MG63 (cell line): ENCODE measurements at places on chromosomes 1 and 21. TPM values are rescaled to one million over a fixed set of nuclear protein-coding genes. Genes with fewer than 3 reads are reported as not detected.

Gene PTPN22
- total RNA-seq, result not detected in 2 replicates

Gene CATSPER4
- not detected in 2 replicates for total RNA-seq

Gene VPS13D
- total RNA-seq, result 12.1 and 16.2 TPM in 2 replicates

Gene CRNN
- not detected in 2 replicates for total RNA-seq

Gene RNF207
- 7.8 and 7.9 TPM in 2 replicates for total RNA-seq

Gene TSPAN1
- not detected in 2 replicates for total RNA-seq

Gene SH2D2A
- not detected in 2 replicates for total RNA-seq

Gene IVL
- not detected in 2 replicates for total RNA-seq

Gene LCE1F
- not detected in 2 replicates for total RNA-seq

Gene KCND3
- 0.07 and 0.10 TPM in 2 replicates for total RNA-seq

Gene CTXND2
- total RNA-seq, result not detected in 2 replicates

Gene TNFRSF1B
- 2.5 and 3.9 TPM in 2 replicates for total RNA-seq

Gene RCSD1
- not detected in 2 replicates for total RNA-seq

DNA sequence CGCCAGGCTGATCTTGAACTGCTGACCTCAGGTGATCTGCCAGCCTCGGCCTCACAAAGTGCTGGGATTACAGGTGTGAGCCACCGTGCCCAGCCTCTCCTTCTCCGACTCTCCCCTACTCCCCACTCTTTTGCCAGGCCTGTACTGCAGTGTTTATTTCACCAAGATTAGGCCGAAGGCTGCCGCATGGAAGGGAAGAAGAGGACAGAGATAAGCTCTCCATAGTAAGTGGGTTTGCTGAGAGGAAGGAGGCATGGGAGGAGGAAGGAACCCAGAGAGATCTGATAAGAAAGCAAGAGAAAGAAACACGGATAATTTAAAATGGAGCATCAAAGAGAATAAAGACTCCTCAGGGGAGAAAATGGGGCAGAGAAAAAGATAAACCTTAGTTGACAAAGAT is 8.7 kb downstream of the PTCH2 start:
- no peak for DNase-seq

DNA sequence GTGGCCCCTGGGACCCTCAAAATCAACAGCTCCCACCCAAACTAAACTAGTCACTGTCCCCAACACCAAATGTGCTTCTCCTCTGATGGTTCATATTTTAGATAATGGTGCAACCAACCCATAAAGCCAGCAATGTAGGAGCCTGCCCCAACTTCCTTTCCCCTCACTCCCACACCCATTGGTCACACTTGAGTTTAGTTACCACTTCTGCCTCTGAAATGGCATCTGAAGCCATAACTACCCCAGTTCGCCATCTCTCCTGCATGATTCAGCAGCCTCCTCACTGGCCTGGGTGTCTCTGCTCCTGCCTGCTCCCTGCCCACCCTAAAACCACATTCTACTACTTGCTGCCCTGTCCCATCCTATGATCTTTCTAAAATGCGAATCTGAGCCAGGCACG is 3.4 kb upstream of the CDCP2 start:
- no peak for DNase-seq

- DNase-seq, result no peak
These were observed 101.4 kb downstream of the TSEN15 start for GRCh38 chr1:184152974-184153373.

DNA sequence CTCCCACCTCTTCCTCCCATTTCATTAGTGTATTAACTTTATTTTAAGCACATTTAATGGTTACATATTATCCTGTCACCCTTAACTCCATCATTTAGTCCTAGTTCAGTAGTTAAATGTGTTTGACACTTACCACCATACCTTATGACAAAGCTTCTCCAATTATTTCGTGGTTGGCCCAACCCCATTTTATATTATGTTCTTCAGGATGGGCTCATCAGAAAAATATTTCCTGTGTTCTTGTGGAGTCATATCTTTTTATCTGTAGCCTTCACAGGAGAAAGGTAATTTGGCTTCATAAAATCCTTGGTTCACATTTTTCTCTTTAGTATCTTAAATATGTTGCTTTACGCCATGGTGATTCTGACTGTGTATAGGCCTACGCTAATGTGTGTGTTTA is 142.3 kb upstream of the COL6A1 start:
- no peak for DNase-seq

GRCh38 chr21:29208682-29209059 is 78.2 kb downstream of the MAP3K7CL start:
- no peak for DNase-seq

DNA sequence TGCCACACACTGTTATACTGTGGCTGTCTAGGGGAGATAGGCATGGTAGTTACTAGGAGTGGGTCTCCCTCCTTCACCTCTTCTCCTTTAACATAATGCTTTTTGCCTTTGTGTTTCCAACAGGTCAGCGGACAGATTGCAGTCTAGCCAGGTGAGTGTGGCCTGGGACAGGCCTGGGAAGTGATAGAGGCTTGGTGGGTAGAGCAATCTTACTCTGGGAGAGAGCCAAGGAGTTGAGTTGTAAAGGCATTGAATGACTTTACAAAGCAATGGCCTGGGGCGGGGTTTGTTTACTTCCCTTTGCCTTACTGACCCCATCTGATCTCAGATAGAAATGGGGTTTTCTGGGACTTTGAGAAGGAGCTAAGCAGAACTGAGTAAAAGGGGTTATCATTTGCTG is 51.0 kb upstream of the IKBKE start:
- no peak for DNase-seq

DNA sequence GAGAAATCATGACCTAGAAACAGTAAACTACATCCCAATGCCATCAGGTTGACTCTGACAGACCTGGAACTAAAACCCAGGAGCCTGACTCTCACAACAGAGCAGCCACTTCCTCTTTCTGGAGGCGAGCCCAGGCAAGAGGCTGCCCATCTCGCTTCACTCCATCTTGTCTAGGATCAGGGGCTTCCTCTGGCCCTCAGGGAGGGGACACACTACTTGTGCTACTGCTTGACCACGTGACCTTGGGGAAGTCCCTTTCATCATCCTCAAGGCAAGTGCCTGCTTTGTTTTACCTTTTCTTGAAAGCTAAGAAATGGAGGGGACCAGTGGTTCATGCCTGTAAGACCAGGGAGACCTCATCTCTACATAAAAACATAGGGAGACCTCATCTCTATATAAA is 2.6 kb upstream of the TENT5B start:
- DNase-seq, result no peak

DNA sequence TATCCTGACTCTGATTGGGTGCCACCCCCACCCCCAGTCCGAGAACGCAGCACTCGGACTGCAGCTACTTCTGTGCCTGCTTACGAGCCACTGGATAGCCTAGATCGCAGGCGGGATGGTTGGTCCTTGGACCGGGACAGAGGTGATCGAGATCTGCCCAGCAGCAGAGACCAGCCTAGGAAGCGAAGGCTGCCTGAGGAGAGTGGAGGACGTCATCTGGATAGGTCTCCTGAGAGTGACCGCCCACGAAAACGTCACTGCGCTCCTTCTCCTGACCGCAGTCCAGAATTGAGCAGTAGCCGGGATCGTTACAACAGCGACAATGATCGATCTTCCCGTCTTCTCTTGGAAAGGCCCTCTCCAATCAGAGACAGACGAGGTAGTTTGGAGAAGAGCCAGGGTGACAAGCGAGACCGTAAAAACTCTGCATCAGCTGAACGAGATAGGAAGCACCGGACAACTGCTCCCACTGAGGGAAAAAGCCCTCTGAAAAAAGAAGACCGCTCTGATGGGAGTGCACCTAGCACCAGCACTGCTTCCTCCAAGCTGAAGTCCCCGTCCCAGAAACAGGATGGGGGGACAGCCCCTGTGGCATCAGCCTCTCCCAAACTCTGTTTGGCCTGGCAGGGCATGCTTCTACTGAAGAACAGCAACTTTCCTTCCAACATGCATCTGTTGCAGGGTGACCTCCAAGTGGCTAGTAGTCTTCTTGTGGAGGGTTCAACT is 2.1 kb downstream of the RBM15 start:
- no peak for DNase-seq

DNA sequence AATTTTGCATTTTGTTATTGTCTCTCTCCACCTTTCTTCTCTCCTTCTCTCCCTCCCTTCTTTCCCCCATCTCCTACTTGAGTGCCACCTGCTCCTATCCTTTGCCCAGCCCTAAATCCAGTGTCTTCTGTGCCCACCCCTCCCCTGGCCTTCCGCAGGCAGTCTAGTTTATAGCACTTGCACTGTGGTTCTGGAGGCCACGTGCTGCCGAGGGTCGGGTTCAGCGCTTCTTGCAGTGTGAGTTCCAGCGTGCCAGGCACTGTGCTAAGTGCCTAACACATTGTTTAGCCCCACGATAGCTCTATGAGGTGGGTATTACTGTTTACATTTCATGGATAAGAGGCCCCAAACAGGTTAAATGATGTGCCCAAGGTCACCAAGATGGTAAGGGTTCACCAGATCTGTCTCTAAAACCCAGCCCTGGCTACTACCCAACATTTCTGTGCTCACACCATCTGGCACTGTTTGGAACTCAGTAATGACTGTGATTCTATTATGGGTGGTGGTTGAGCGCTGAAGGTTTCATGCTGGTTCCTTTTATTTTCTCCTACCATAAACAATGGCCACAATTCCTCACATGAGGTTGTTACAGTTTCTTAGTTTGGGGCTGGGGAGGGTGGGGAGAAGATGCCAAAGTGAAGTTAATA is 14.1 kb upstream of the ATP1A4 start:
- no peak for DNase-seq

- DNase-seq, result no peak
These were observed 204.9 kb downstream of the TBX15 start for GRCh38 chr1:118783095-118783758.

- peak; percentile 34 for DNase-seq
These were observed 51.2 kb downstream of the PIK3R3 start for GRCh38 chr1:46081206-46081605.

- DNase-seq, result peak; percentile 43
These were observed 108.1 kb downstream of the GDAP2 start for GRCh38 chr1:117821382-117821755.

GRCh38 chr1:206512851-206513180 is 5.5 kb downstream of the RASSF5 start:
- no peak for DNase-seq

GRCh38 chr1:76259270-76259669 is 184.7 kb downstream of the ST6GALNAC3 start:
- DNase-seq, result no peak

DNA sequence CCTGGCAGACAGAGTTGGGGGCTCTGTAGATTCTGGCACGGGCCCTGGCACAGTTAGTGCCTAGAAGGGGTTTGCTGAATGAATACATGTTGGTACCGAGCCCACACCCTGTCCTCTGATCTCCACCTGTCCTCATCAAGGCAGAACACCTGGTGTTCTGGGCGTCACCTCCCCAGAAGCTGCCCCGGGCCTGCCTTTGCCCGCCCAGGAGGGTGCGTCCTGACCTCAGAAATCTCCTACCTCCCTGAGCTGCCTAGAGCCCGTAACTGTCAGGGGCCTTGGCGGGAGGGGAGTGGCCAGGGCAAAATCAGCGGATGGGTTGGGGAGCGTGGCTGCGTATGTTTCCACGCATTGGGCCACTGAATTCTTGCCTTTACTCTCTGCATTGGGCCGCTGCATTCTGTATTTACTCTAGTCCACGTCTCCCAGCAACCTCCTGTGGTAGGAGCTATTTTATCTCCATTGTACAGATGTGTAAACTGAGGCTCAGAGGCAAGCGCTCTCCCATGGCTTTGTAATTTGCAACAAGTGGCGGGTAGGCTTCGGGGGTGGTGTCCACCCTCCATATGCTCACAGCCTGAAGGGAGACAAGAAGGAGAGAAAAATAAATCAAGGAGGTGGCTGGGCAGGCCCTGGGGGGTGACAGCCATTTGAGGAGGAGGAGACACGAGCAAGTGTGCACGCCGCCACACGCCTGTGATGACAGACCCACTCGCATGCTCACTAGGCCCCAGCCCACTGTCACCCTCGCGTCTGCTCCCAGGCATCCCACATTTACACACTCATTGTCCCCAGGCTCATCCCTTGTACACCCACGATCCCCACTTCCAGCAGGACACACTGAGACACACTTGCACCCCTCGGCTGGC is 95.7 kb upstream of the WNT4 start:
- DNase-seq, result no peak

DNA sequence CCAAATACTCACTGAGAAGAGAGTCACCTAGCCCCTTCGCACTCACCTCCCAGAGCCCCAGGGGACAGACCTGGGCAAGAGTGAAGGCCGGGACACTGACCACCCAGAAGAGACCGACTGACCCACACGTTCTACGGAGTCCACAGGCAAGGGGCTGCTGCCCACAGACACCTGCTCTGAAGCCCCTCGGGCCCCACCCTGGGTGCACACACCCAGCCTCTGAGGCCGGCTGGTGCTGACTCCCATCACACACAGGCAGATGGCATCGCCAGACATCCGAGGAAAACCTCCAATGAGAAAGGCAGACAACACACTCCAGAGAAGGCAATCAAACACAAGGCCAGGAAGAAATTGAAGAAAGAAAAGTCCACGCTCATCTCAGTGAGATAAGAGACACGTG is 22.1 kb downstream of the WDR4 start:
- DNase-seq, result no peak

DNA sequence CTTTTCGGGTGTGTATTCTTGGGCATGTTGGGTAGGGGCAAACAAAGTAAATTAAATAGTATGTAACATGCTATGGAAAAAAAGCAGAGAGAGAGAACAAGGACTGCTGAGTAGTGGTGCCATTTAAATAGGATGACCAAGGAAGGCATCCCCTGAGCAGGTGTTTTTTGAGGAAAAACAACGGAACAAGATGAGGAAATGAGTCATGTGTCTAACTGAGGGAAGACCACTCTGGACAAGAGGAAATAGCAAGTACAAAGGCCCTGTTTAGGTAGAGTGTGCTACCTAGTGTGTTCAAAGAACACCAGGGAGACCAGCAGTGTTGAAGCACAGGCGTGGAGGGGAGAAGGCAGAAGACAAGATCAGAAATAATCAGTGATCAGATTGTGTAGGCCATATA is 20.1 kb upstream of the GUCA2A start:
- DNase-seq, result no peak

- no peak for DNase-seq
These were observed 13.5 kb upstream of the LGR6 start for GRCh38 chr1:202179828-202180750.

DNA sequence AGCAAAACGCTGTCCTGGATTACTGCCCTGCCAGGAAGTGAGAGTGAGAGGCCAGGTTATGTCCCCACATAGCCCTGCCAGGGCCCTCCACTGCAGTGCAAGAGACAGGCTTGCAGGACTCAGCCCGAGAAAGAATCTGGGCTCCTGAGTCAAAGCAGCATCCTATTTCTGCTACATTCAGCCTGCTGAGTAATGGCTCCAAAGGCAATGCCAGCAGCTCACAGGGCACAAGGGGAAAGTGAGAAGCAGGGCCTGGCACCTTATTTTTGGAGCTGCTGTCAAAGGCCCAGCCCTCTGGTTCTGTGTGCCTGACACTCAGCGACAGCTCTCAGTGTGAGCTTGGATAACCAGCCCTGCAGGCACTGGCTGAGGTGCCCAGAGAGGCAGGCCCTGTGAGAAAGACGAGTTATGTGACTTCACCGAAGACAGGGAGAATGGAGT is 83.9 kb downstream of the DTL start:
- DNase-seq, result no peak

- peak; percentile 7 for DNase-seq
These were observed 954 bp downstream of the RSBN1 start for GRCh38 chr1:113811156-113811887.

- no peak for DNase-seq
These were observed 122.4 kb downstream of the AKT3 start for GRCh38 chr1:243727503-243728203.

GRCh38 chr1:26739329-26739914 is 43.6 kb downstream of the ARID1A start:
- DNase-seq, result no peak
